NCI-H2171 treated with DMSO at 0.1 percent for 48 hours (cell line): ENCODE measurements at places on chromosomes 6 and 20.

DNA sequence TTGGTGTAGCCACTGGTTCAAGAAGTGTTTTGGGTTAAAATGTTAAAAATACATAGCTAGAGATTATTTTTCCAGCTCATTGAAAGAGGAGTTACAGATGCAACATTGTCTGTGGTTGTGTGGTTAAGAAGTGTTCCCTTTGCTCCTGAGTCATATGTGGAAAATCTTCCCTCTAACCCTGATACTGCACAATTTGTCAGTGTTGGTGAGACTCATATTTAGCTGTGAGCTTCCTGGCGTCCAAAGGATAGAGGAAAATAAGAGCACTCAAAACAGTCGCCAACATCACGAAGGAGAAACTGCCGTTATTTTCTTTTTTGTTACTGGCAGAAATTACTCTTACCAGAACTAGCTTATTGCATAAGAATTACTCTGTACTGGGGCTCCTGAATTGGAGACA is 250.4 kb downstream of the CDH4 start:
- DNase-seq, result no peak

- no peak for DNase-seq
Measured at GRCh38 chr6:48641544-48641943, 530.5 kb upstream of the PTCHD4 start.

- no peak for DNase-seq
Measured at GRCh38 chr6:76073281-76073680, 819 bp upstream of the IMPG1 start.

DNA sequence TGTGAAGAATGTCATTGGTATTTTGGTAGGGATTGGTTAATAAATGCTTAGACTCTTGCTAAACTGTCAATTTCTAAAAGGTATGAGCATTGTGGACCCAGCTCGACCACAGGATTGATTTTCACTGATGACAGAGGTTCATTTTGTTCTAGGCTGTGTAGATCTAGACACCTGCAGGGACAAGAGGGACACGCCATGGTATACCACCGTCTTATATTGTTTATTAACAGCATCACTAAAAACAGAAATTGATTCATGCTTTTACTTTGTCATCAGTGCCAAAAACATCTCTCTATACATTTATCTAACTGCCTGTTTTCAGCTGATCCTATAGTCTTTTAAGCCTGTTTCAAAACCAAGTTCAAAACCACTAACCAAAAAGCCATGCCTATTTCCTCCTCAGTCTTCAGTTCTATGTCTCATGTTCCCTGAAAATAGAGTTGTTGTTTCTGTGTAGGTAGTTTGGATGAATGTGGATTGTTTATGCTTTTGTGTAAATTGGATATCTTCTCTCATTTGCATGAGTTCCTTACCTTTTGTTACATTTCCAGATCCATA is 109.8 kb downstream of the JAG1 start:
- no peak for DNase-seq

DNA sequence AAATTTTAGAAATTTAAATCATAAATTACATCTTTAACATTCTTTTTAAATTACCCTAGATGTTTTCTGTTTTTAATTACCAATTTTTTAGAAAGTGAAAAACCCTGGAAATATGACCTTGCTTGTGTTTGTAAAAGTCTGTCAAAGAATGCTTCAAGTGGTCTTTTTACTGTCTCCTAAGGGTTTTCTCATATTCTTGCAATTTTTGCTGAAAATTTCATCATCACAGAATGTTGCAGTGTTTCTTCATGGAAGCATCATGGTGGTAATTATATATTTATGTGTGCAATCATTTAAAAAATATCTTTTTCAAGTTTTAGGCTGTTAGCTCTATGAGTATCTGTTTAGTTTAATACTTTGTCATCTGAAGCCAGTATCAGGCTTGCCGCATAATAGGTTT is 178.2 kb downstream of the HDGFL1 start:
- no peak for DNase-seq

- no peak for DNase-seq
Measured at GRCh38 chr6:75530696-75531095, 37.1 kb upstream of the FILIP1 start.

GRCh38 chr6:73515204-73515655 is 5.6 kb downstream of the EEF1A1 start:
- DNase-seq, result peak; percentile 27
